Fibroblast of mammary gland (primary cell): ENCODE measurements at places on chromosomes 2 and 18.

DNA sequence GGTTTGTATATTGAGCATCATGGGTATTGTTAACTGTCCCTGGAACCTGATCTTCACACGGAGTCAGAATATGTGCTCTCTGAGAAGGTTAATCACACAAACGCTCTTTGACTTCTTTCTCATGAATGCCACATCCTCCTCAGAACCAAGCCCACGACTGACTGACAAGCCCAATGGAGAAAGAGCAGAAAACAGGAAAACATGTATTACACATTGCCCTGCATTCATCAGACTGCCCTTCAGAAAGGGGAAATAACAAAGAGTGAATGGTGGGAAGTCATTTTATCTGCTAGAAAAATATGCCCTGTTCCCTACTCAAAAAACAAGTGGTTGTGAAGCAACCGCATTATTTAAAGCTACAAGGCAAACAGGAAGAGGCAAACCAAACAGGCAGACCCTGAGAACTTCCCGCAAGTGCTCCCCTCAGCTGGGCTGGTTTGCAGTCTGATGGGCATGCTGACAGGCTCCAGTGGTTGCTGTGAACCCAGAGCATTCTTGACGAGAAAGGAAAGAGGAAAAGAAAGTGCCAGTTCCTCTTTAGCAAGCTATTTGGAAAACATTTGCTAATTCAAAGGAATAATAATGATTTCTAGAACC, 172.9 kb upstream of the SETBP1 start:
- no peak for DNase-seq

- DNase-seq: no peak
Measured at GRCh38 chr2:127416506-127417001, 1.7 kb upstream of the PROC start.

GRCh38 chr18:59633961-59634485, 63.2 kb downstream of the CCBE1 start:
- DNase-seq: no peak

GRCh38 chr18:63258749-63259566, 60.6 kb downstream of the BCL2 start:
- DNase-seq: no peak

DNA sequence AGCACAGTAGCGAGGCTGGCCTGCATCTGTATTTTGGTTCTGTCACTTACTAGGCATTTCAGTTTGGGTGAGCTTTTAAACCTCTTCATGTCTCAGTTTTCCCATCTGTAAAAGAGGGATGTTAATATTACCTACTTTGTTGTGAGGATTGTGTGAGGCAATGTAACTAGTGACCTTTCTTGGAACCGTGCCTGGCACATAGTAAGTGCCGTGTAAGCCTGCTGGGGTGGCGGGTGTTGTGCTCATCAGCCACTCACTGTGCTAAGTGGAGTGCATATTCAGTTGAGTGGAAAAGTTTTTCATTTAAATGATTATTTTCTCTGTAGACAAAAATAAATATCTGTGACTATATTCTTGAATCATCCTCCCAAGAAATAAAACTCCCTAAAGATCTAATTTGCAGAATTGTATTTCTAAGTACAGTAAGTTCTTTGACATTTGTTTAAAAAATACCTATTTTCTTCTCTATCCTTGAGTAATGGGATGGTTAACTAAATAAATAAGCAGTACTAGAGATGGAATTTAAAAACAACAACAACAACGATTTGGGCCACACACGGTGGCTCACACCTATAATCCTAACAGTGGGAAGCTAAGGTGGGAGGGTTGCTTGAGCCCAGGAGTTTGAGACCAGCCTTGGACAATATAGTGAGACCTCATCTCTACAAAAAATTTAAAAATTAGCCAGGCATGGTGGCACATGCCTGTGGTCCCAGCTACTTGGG, 56.7 kb downstream of the MALT1 start:
- peak; percentile 47 for DNase-seq

DNA sequence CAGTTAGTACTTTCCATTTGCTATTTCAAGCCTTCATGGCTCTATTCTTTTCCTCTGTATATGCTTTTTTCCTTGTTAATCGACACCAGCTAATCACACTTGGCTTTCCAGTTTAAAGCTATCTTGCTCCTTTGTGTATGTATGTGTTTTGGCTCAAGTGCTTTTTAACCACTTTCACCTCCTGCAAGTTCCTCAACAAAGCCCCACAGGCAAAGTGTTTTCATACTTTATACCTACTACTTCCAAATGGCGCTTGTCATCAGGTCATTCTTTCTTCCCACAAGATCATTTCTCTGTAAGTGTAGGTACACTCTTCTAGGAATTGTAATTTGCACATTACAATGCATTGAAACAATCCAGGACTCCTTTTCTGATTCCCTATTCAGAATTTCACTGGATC, 64.0 kb upstream of the FIGN start:
- no peak for DNase-seq

DNA sequence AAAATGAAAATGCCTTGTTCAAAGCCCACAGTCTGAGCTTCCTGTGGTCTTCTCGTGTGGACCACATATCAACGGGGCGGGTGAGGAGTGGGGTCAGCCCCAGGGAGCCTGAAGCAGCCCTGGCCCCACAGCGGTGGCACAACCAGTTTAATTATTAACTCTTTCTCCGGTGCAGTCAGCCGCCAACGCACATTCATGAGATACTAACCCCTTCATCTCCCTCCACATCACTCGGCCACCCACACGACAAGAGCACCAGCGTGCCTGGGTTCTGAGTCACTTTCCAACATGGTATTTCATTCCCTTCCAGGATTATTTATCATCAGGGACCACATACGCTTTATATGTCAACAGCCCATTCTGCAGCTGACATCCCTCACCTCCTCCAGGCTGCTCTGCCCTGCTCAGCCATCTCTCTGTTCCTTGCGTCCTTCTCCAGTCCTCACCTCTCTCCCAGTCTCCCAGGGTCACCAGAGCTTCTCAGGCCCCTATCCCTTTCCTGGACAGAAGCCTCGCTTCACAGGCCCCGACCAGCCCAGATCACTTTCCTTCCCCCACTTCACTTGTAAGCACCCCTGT, 48.0 kb upstream of the ID2 start:
- peak; percentile 91 for DNase-seq

GRCh38 chr2:223247136-223247535, 195.1 kb downstream of the KCNE4 start:
- peak; percentile 67 for DNase-seq

DNA sequence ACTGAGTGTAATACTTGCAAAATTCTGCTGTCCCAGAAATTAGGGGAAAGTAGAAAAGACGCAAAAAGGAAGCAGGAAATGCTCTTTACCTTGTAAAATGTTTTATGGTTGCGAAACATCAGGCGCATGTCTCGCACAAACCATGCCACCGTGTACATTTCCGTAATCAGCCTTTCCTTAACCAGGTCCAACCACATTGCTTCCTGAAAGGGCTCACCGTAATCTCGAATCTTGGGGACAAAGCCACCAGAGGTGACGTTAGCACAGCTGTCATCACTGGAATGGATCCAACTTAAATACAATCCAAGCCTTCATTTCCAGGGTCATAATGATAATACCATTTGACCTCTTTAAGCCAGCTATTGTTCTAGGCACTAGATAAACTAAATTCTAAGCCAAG, 49.3 kb downstream of the SP110 start:
- no peak for DNase-seq

DNA sequence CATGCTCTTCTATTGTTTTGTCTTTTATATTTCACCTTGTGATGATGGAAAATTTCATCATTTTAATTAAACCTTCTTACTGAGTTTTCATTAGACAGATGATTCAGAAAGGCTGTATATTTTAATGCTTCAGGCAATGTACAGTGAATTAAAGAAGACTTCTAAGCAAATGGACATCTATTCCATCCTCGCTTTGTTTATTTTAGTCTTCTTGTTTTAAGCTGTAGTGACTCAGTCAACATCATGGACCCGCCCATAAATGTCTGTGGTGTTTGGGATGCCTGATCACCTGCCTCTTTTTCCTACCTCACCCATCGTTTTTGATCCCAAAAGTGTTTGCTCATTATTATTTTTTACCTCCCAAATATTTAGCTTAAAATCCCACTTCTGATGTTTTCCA, 43.1 kb downstream of the KYNU start:
- no peak for DNase-seq

DNA sequence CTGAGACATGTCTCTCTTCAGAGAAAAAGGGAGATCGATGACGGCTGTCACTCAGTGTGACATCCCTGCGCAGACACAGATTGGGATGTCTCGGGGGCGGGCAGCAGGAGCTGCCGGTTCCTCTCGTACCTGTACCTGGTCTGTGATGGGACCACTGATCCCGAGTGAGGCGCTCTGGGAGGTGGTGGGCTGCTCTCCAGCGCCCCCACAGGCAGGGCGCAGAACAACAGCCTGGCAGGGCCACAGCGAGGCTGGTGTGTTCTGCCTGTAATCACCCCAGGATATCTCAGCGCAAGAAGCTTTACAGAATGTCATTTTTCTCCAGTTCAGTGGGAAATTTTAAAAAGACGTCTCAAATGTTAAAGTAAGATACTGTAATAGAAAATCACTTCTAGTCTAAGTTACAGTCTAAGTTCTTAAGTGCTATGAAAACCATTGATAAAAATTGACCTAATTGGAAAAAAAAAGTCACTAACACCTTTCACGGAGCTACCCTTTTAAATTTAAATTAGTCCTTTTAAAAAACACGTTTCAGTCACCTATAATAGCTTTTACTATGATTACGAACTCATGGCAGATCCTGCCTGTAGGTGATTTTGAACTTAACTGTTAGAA, 189.8 kb downstream of the SNTG2 start:
- DNase-seq: no peak

GRCh38 chr2:197308585-197308984, 2.0 kb downstream of the ANKRD44 start:
- no peak for DNase-seq

GRCh38 chr2:138087751-138088593, 123.7 kb downstream of the HNMT start:
- DNase-seq: no peak

DNA sequence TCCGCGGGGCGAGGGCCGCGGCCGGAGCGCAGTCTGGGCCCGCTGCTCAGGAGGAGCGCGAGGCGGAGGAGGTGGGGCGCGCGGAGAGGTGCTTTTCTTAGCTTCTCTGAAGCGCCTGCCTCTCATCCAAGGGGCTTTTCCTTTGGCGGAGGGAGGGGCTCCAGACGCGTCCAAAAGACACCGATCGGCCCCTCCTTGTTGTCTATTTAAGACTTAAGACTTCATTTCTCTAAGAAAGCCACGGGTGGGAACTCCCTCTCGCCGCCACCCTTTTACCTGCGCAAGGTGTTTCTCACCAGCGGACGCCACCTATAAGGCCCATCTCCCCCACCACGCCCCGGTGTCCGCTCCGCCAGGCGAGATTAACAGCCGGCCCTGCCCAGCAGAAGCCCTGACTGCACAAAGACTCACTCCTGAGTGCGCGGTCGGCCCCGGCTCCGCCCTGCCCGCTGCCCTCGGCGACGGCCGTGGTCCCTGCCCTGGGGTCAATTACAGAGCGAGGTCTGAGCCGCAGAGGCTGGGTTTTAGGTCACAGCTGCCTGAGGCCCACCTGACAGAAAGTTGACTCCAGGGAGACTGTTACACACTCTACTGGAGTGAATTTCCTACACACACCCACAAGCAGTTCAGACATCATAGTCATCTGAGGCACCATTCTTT, at the start of gene DSC2:
TSS of gene DSC2 (minus strand) at position 397 of the 660 bp plus-strand sequence. CDS start 450 bp downstream, outside the sequence.
- no peak for DNase-seq

DNA sequence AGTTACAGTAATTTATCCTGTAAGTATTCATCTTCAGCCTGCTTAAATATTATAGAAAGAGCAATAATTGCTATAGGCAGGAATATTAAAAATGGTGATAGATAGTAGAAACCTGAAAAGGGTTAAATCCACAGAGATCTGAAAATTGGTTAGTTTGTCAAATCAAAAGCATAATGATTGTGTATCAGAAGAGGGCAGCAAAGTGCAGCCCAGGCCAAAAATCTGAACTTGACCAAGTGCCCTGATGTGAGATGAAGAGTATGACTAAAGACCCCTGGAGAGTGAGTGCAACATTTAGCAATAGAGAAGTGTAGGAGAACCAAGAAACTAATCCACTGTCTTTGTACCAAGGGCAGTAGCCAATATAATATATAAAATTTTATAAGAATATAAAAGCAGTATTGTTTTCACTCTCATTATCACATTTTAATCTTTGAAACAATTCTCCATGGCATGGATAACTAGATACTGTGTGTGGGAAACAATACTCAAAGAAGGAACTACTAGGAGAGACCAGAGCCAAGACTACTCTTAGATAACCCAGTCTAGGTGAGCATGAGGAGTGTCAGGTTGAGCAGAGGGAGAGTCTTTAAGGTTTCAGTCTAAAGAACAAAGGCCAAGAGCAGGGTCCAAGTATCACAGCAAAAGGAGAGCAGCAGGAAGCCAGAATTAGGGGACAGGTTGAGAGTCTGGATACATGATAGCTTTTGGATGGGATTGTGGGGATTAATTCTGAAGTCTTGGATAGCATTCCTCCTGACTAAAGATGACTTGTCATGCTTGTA, 148.7 kb downstream of the CALCRL start:
- DNase-seq: peak; percentile 76

GRCh38 chr2:208195531-208195930, 5.7 kb upstream of the C2orf80 start:
- peak; percentile 55 for DNase-seq

- no peak for DNase-seq
Measured at GRCh38 chr2:203619267-203619878, 84.3 kb upstream of the RAPH1 start.

DNA sequence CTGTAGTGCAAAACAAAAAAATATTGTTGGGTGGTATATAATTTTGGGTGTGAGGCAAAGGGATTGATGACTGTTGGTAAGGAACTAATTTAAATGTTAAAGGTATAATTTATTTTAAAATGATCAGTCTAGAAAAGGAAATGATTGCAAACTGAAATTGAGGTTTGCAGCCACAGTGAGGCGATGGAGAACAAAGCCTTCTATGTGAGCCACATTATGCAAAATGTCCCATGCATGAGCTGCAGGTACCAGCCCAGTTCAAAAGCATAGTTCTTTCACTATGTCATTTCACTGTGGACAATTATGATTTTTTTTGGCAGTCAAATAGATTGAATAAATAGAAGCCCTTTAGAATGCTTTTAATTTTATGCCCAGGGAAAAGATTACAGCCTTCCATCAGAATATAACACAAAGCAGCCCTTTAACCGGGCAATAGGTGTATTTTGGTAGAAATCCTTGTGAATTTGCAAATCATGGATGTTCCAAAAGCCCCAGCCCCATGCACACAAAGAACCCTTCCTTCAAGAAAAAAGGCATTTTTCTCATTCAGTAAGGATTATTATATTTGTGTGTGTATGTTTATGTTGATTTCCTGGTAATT, 1.7 kb downstream of the MAP2 start:
- peak; percentile 63 for DNase-seq

DNA sequence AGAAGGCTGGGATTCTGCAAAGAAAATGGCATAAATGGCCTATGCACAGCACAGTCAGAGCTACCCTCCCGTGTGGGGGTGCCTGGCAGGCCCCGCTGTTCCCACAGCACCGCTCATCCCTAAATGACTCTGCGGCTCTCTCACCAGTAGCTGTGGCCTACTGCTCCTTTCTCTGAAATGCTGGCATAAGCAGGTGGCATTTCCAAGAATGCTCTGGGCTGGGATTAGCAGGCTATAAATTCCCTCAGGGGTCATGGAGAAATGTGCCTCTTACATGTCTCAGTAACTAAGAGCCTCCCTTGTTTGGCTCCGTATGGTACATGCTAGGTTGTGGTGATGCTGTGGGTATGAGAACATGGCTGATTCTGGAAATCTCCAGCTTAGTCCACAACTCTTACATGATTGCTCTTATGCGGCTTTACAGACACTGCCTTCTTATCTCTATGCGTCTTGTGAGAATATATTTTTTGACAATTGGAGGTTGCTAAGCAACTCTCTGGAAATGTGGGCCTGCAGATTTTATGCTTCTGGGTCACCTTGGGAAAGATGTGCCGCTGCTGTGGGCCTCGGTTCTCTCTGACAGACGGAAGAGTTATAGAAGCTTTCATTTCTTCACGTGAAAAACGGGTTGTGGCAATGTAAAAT, 80.3 kb upstream of the GATA6 start:
- no peak for DNase-seq
